HepG2 (cell line): ENCODE measurements at places on chromosomes 5 and 9.

DNA sequence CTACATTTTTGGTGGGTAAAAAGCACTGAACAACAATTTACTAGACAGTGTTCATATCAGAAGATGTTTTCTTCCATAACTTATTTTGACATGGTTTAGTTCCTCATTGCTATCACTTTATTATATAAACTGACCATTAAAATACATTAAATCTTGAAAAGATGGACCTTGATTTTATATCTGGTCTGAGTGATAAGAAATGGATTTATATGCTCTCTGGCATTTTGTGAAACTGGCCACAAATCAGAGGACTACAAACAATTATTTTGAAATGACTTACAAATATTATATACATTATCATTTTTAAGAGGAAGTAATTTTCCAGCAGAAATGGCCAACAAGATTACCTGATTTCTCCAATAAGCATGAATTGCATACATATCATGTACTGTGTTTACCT is 23.6 kb upstream of the TRIM36 start:
- no peak for DNase-seq

GRCh38 chr5:125536582-125536981 is 790.1 kb upstream of the ZNF608 start:
- no peak for DNase-seq

- no peak for DNase-seq
Measured at GRCh38 chr5:136726506-136726905, 361.2 kb upstream of the TRPC7 start.

GRCh38 chr5:69001627-69002026 is 92.2 kb upstream of the SLC30A5 start:
- DNase-seq: no peak

GRCh38 chr9:37876376-37876775 is 27.6 kb downstream of the SLC25A51 start:
- DNase-seq: no peak

- no peak for DNase-seq
Measured at GRCh38 chr5:60494144-60494543, 205.8 kb downstream of the DEPDC1B start.

DNA sequence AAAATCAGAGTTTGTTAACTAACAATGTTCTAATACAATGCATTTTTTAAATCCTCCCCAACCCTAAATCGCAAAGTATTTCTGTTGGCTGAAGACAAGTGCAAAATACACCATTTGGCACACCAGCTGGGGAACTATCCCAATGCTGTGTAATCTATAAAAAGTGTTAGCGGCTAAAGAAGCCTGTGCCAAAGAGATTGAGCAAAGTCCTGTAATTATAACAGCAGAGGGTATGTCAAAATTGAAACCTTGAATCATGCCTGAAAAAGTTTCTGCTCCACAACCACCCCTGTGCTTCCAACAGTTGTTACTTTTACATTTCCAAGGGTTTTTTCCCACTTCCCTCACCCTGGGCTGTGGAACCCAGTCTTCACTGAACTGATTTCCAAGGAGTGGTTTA is 83.1 kb upstream of the PLPP6 start:
- no peak for DNase-seq

- DNase-seq: no peak
Measured at GRCh38 chr9:132351404-132352045, 3.3 kb downstream of the SETX start.

DNA sequence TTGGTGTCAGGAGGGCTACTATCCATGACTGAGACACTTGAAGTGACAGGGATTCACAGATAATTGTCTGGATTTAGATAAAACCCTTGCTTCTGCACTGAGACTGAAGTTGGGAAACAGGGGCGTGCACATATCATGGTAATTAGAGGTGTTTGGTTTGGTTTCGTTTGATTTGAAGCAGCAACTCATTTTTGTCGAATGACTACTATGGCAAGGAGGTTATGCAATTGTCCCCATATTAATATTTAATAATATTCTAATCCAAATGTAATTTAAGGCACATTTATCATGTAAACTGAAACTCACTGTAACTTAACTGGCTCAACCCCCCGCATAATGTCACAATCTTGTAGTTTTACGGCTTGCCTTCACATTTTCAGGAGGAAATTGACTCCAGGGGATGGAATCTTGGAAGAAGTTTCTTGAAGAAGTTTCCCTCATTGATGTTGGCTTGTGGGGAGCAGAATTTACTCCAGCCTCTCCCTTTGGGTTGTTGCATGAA is 12.5 kb downstream of the ZNF366 start:
- DNase-seq: no peak

GRCh38 chr5:120503341-120503740 is 39.2 kb downstream of the PRR16 start:
- no peak for DNase-seq

GRCh38 chr5:74257645-74258313 is 382.7 kb downstream of the ENC1 start:
- no peak for DNase-seq

DNA sequence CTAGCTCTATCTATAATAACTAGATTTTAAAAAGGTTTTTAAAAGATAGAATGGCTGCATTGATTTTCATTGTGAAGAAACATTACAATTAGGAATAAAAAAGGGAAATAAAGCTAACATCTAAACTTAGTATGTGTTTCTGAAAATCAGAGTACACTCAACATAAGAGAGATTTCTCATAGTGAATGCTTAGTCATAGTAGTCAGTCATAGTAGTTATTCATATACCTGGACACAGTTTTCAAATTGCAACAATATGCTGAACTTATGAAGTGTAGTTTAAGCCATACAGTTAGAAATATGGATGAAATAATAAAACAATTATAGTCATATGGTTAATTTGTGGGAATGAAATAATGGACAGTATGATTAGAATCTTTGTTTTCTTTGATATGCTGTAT is 273.0 kb upstream of the CTNND2 start:
- DNase-seq: no peak

DNA sequence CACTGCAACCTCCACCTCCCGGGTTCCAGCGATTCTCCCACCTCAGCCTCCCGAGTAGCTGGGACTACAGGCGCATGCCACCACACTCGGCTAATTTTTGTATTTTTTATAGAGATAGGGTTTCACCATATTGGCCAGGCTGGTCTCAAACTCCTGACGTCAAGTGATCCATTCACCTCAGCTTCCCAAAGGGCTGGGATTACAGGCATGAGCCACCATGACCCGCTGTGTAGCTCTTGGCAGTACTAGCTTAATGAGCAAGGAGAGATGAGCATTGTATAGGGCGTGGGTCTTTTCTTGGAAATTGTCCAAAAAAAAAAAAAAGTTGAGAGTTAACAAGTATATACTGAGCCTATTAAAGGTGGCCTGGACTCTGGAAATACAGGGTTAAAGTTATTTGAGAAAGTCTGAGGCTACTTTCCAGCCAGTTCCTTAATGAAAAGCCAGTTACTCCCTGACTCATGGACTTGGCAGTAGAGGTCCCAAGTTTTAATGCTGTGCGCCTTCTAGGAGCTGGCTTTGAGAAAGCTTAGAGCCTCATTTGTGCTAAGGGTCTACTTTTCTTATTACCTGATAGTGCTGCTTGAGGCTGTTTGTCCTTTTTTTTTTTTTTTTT is 4.2 kb upstream of the FGF18 start:
- DNase-seq: no peak

- DNase-seq: peak; percentile 34
Measured at GRCh38 chr5:33588654-33589372, 148.0 kb downstream of the TARS1 start.

DNA sequence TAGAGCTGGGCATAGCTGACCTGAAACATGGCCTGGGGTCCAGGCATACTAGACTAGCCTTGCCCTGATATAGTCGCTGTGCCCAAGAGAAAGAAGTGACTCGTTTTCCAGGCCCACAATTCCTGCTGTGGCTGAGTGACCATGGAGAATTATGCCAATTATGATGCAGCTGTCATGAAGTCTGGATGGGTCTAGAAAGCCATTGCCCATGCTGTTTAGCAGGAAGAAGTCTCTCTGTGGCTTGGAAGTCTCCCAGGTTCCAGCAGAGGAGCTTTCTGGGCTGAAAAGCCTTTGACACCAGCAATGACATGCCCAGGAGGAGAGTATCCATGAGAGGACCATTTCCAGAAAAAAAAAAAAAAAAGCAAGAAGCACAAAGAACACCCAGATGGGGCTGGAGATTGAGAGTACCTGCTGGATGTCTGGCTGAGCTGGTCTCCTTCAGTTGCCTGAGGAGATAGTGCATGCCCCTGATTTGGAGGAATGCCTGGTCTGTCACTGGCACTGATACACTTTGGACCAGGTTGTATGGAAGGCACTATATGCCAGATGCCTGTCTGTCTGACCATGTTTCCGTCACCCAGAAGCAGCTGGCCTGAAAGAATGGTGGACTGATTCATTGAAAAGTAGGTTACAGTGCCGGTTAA is 128.0 kb upstream of the EPB41L4A start:
- no peak for DNase-seq

DNA sequence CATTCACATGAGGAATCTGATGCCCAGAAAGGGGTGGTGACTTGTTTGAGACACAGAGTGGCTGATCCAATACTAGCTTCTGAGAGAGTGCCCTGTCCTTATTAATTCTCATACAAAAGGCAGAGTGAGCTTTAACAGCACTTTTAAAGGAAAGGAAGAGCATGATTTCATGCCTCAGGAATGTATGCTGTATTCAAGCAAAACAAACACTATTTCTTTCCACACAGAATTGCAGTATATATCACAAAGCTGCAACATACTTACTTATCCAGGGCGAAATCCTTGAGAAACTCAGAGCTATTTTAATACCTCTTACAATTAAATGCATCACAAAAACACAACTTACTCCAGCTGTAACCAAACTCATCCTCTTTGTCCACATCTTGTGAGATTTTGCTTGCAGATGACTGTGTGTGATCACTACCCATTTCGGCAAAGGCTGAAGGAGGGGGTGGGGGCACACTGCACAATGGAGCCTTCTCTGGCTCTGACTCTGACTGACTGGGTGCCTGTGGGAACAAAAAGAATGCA is 139.8 kb downstream of the MPDZ start:
- peak; percentile 3 for DNase-seq

GRCh38 chr5:139872851-139873794 is 77.5 kb downstream of the PSD2 start:
- DNase-seq: no peak

DNA sequence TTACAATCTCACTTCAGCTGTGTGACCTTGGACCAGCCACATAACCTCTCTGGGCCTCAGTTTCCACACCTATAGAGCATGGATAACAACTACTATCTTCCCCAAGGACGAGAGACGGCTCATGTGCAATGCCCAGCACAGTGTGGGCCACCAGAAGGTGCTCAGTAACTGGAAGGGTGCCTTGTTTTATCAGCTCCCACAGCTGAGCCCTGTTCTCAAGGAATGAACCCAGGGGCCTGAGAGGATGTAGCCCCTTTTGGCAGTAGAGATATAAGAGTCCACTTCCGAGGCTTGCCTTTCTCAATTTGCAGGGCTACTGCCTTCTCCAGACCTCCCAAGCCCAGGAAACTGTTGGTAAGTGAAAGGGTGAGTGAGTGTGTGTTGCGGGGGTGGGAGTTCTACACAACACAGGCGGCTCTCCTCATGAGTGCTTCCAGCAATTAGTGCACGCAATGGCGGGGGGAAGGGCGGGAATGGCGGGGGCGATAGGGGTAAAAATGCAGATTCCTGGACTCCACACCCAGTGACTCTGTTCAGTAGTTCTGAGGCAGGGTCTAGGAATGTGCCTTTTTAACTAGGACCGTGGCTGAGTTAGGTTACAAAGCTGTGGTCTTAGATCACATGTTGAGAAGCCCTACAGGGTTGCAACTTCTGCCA is 185.1 kb downstream of the FSTL4 start:
- DNase-seq: no peak

GRCh38 chr9:136685790-136686533 is 1.3 kb downstream of the AGPAT2 start:
- no peak for DNase-seq

- DNase-seq: no peak
Measured at GRCh38 chr5:178305801-178306200, 73.2 kb upstream of the PHYKPL start.

DNA sequence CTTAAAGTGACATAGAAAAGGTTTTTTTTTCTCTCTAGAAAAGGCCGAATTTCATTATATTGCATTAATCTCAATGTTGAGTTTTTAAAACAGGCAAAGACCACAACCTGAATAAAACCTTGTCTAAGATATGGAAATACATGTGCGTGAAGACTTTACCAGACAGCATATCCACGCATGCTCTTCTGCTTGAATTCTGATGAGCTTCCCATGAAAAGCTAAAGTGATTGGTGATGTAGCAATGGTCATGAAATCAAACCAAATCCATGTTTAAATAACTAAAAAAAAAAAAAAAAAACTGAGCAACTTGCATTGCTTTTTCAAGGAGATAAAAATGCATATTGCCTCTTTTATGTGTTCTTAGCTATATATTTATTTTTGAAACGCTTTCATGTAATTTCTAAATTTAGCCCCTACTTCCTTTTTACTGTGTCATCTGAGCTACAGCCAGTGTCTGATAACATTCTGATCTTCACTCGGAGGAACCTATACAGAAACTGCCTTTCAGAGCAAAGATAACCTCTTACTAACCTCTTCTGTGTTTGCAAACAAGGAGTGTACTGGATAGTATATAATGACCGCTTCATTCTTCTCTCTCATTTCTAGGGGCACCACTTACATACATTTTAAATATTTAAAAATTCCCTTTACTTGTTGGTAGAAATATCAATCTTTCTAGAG is 179.1 kb upstream of the GNA14 start:
- peak; percentile 16 for DNase-seq

- no peak for DNase-seq
Measured at GRCh38 chr5:2519153-2519552, 232.3 kb downstream of the IRX2 start.

DNA sequence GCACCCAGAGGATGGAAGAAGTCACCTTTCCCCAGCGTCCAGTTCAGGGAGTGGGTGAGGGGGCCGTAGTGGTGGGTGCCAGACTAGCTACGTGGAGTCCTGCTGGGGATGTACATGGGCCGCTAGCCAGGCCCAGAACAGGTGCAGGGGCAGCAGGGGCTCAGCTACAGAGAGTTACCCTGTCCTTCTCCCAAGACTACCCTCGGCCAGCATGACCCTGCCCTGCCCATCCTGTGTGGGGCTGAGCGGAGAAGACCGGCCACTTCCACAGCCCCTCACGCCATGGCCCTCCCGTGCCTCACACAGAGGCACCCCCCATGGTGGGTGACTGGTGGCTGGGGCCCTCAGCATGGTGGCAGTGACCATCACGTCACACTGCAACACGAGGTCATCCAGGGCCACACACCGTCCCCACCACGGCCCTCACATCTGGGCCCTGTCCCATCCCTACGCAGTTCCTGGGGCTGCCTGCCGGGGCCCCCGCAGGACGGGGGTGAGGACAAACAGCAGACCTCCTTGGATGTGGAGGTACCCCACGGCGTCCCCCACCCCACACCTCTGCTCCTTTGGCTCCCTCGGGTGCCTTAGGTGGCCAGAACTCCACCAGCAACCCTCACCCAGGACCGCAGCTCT is 977 bp upstream of the DPP7 start:
- DNase-seq: no peak
